ENCODE measurements at places on chromosomes 7 and 10. TPM values are rescaled to one million over a fixed set of nuclear protein-coding genes. Genes with fewer than 3 reads are reported as not detected.
A peak's percentile ranks its signal among the peaks of the same experiment; 100 is the strongest.

The CPXM2 gene
- not detected for total RNA-seq

The CHAT gene
- total RNA-seq, result not detected

The PDE6C gene
- not detected for total RNA-seq

The ZNF365 gene
- total RNA-seq, result 1.2 TPM

The TEX36 gene
- total RNA-seq, result not detected

The CABCOCO1 gene
- not detected for total RNA-seq

DNA sequence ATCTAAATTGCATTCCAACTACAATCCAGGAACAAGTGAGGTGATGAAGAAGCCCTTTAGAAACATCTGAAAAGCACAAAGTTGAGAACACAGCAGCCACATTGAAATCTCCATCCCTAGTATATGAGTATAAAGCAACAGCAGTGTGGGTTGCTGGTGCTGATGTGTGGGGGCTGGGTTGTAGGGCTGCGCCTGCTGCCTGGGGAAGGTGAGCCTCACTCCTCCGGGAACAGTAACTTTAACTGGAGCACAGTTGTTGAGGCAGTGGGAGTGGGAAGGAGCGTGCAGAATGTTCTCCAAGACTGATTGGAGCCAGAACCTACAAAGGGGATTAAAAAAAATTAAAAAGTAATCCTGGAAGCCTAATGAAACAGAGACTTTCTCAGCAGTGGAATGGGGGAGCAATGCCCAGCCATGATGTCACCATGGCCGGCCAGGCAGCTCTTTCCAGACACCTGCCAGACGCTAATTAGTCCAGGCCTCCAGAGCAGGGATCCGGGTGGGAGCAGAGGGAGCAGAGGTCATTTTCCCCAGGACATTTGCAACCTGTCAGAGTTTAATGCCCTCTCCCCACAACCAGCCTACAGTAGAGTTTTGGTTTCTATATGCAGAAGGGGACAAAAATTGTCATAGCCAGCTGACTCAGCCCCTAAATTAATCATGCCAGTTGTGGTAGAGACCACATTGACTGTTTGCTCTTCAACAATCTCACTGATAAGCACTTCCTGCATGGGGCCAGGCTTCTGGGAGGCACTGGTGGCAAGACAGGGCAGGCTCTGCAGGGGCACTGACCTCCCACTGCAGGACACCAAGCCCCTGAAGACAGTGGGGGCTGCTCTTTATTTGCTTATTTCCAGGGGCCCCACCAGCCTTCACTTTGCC lies 133.0 kb upstream of the ZNF32 start:
- no peak overlapping the region for H3K4me3 ChIP-seq
- no peak for DNase-seq
- H3K36me3 ChIP-seq, result no peaks in the 10 kb centered on the region
- H3K27ac ChIP-seq, result no peak overlapping the region
- H3K27me3 ChIP-seq, result no peaks in the 10 kb centered on the region

- no peak overlapping the region for H3K4me3 ChIP-seq
- no peaks in the 10 kb centered on the region for H3K4me1 ChIP-seq
- no peaks in the 10 kb centered on the region for H3K36me3 ChIP-seq
- no peaks in the 10 kb centered on the region for H3K27me3 ChIP-seq
These were observed 44.6 kb upstream of the BET1 start for GRCh38 chr7:94048755-94049154.

DNA sequence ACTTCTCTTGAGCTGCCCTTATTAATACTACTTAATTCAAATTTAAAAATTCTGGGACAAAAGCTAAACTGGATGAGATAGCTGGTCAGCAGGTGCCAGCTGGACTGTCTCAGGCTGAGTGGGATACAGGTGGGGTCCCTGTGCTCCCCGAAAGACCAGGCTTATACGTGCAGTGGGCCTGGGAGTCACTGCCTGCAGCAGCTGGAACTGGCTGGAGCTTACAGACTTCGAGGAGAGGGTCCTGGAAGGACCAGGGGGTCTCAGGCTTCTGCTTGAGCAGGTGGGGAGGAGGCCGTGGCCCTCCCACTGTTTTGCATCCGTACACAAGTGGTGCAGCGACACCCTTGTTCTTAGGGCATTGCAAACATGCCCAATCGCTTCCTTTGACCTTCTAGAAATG lies 203.7 kb downstream of the GLRX3 start:
- H3K27ac ChIP-seq, result no peak overlapping the region
- H3K27me3 ChIP-seq, result no peaks in the 10 kb centered on the region
- H3K4me3 ChIP-seq, result no peak overlapping the region
- DNase-seq, result no peak
- no peaks in the 10 kb centered on the region for H3K4me1 ChIP-seq
- no peaks in the 10 kb centered on the region for H3K36me3 ChIP-seq

DNA sequence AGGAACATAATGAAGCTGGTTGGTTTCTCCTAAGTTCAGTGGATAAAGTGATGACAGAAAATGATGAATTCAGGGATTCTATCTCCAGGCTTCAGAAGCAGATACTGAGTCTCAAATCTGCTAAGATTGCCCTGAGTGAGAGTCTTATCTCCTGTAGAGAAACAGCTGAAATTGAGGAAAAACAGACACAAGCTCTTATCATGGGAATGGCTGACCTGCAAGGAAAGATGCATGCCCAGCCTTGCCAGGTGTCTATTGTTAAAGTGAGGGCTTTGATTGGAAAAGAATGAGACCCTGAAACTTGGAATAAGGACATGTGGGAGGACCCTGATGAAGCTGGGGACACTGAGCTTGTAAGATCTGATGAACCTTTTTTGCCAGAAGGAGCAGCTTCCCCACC lies 100.3 kb downstream of the DNAJB9 start:
- no peaks in the 10 kb centered on the region for H3K4me1 ChIP-seq
- no peaks in the 10 kb centered on the region for H3K27me3 ChIP-seq
- no peak for DNase-seq
- H3K27ac ChIP-seq, result no peak overlapping the region
- H3K36me3 ChIP-seq, result no peaks in the 10 kb centered on the region

DNA sequence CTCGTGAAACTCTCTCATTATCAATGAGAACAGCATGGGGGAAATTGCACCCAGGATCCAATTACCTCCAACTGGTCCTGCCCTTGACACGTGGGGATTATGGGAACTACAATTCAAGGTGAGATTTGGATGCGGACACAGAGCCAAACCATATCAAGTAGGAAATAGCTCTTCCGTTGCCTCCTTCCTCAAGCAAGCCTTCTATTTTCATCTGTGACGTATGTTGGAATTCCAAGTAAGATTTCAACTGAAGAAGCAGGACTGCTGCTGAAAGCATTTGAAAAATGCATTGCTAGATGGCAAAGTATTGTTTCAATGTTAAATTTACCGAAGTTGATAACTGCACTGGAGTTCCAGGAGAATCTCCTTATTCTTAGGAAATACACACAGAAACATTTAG lies 178.1 kb upstream of the GALNT17 start:
- H3K27ac ChIP-seq, result no peak overlapping the region
- no peaks in the 10 kb centered on the region for H3K36me3 ChIP-seq
- H3K27me3 ChIP-seq, result no peaks in the 10 kb centered on the region
- H3K4me3 ChIP-seq, result no peak overlapping the region
- DNase-seq, result no peak

- peak overlapping the region; percentile 69 for H3K27ac ChIP-seq
- H3K4me3 ChIP-seq, result peak overlapping the region; percentile 25
- peaks cover 23% of the 10 kb centered on the region for H3K4me1 ChIP-seq
- peak; percentile 86 for DNase-seq
- H3K27me3 ChIP-seq, result no peaks in the 10 kb centered on the region
These were observed 4.8 kb upstream of the HYCC1 start for GRCh38 chr7:23018750-23019149.

DNA sequence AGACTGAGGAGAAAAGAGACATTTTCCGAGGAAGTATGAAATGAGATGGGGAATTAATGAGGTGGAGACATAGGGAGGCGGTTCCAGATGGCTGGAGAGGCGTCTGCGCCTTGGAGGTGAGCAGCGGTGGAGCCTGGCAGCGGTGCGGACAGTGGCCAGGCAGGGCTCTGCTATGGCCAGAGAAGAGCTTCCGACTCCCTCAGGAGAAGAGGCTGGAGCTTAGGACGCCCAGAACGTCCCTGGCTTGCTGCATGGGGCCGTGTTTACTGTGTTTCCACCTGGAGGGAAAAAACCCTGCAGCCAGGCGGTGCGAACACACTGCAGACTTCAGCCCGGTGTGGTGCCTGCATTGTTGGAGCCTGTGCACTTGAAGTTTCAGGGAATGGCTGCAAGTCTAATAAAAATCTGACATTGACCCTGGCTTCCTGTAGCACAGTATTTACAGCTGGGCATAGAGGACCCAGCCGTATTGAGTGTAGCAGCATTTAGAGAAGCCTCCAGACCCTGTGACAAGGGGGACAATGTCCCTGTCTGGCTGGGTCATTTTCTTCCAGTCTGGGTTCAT lies 447.1 kb upstream of the MKI67 start:
- H3K4me1 ChIP-seq, result 0 out of 2 replicates have a peak, but pooled peaks cover 2% of the 10 kb centered on the region
- no peaks in the 10 kb centered on the region for H3K27me3 ChIP-seq
- no peak overlapping the region for H3K27ac ChIP-seq
- no peak for DNase-seq
- no peak overlapping the region for H3K4me3 ChIP-seq

Data from SJCRH30 (cell line).